ENCODE measurements at places on chromosomes 2 and 18.

GRCh38 chr2:173705656-173706055, 259.5 kb downstream of the SP3 start:
- no peak for DNase-seq

DNA sequence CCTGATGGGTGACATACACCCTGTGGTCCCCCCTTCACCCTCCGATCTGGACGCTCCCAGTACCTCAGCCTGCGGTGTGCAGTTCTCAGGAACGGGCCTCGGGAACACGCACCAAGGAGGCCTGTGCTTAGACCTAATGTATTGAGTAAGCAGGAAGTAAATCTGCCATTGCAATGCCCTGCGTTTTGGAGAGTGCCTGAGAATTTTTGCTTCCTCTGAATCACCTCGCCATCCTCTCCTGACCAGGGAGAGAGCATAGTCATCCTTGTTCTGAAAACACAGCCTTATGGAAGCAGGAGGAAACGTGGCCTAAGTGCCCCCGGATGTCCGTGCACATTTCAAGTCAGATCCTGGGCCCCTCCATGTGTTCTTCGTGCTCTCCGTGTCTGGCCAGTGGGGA, 272.2 kb downstream of the NDUFA10 start:
- DNase-seq = no peak

DNA sequence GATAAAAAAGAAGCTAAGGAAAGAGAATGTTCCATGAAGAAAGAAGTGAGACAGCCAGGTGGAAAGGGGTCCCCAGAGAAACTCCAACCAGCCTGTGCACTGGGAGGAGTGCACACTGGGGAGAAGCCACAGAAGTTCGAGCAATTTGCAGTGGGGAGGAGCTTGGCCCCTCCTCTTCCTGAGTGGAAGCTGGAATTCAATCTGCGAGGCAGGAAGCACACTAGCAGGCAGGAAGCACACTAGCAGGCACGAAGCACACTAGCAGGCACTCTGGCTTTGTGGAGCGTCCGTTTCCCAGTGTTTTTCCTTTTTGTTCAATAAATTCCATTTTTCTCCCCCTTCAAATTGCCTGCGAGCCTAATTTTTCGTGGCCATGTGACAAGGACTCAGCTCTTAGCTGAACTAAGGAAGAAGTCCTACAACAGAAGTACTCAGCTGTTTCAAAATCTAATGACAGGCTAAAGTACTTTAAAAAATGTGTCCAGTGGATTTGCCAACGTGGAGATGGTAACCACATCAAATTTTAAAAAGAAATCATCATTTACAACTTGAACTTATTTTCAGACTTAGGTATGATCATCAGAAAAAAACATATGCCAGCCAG, 21.4 kb upstream of the SPIRE1 start:
- DNase-seq = no peak

- DNase-seq = no peak
Observed at GRCh38 chr2:101415220-101415619, 27.9 kb upstream of the CREG2 start.

GRCh38 chr2:224883700-224884099, 158.6 kb downstream of the DOCK10 start:
- DNase-seq = no peak

GRCh38 chr2:185291035-185291647, 447.5 kb upstream of the FSIP2 start:
- DNase-seq = peak; percentile 37

DNA sequence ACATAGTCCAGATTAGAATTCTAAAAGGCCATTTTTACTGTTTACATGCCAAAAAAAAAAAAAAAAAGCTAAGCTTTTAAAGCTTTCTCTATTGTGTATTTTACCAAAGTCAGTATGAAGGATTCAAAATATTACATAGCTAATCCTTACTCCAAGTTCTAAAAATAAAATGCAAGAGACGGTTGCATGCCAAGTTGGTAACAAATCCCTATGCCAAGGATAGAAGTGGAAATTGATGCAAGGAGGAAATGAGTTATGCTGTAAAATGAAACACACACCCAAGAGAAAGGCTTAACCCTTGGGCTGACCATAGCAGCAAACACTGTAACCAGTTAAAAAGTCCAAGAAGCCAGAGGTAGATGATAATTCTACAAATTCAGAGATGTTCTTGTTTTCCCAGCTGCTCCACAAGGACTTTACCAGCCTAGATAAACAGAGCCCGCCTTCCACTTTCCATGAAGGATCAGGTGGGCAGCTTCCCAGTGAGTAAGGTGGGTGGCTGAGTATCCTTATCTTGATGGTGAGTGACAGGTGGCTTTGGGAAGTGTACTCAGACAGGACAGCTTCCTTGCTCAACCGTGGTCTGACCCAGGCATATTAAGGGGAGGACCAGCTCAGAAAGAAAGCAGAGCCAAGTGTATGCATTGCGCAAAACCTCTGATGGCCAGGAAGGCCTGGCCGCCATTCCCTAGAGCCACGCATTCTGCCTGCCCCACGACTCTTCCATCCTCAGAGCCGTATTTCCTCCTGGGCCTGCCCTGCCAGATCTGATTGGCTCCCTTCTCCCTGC, 34.4 kb downstream of the ATP8B1 start:
- no peak for DNase-seq

GRCh38 chr2:201952187-201952586, 81.5 kb upstream of the FZD7 start:
- no peak for DNase-seq

DNA sequence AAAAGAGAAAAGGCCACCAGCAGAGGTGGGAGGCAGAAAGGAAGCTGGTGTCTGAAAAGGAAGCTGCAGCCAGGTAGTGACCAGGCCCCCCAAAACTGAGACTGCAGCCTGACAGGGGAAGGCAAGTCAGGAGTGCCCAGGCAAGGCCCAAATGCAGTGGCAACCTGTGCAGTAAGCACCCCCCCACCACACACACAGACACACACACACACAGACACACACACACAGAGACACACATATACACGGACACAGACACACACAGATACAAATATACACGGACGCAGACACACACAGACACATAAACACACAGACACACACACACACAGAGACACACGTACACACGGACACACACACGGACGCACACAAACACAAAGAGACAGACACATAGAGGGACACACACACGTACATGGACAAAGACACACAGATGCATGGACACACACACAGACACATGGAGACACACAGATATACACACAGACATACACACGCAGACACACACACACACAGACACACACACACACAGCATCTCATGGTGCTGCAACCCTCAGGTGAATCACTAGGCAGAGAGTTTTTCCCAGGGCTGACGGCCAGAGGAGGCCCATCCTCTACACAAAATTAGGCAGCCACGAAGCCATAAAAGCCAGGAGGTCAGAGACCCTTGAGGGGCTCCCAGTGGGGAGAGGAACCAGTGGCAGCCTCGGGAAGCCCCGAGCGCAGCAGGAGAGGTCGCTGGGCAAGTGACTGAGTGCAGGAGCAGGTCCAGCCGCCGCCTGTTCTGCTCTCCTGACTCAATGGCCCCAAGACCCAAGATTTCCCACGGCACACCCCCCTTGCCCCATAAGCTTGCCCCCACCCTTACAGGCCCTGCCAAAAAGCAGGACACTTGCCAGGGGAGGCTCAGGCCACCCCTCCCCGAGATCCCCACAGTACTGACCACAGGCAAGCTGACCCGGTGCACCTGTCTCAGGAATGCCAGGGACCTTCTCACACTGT, 6.3 kb downstream of the SDC1 start:
- DNase-seq = no peak

- no peak for DNase-seq
Observed at GRCh38 chr2:164473021-164473420, 148.3 kb downstream of the GRB14 start.

DNA sequence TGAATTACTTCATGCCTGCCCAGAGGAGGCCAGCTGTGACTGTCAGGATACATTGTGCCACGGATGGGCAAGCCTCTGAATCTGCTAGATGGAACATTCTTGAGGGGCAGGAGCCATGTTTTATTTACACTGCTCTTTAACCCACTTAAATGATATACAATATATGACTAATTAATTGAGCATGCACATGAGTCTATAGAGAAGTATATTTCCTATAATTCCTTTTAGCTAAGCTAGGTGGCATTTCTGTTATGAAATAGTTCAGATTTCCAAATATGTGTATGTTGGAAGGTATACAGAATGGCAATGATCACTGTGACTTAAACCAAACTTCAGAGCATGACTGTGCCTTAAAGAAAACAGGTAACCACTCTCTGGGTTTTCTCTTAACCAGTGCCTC, 131.7 kb downstream of the RAB3GAP1 start:
- DNase-seq = no peak

DNA sequence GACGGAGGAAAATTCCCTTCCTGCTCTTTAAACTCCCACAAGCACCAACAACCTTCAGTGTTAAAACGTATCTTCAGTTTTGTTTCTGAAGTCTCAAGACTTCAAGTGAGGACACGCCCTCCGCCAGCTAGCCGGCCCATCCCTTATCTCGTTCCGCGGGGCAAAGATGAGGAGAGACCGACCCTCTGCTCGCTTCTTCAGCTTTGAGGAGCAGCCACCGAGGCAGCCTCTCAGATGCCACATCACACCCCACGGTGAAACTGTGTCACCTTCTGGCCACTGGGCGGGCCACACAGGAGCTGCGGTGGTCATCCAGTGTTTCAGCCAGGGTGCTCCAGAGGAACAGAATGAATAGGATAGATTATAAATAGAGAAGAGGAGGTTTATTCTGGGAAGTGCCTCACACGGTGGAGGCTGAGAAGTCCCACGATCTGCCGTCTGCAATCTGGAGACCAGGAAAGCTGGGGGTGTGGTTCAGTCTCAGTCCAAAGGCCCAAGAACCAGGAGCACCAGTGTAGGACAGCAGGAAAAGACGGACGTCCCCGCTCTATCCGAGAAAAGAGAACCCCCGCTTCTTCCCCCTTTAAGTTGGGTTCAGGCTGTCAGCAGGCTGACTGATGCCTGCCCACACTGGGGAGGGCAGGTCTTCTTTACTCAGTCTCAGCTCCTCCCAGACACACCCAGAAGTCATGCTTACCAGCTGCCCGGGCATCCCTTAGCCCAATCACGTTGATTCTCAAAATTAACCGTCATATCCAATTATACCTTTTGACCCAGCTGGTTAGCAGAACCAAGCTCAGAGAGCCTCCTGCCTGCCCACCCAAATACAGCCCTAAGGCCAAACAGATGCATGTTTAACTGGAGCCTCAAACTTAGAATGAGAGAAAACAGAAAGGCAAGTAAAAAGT, 399.7 kb upstream of the ID2 start:
- no peak for DNase-seq

DNA sequence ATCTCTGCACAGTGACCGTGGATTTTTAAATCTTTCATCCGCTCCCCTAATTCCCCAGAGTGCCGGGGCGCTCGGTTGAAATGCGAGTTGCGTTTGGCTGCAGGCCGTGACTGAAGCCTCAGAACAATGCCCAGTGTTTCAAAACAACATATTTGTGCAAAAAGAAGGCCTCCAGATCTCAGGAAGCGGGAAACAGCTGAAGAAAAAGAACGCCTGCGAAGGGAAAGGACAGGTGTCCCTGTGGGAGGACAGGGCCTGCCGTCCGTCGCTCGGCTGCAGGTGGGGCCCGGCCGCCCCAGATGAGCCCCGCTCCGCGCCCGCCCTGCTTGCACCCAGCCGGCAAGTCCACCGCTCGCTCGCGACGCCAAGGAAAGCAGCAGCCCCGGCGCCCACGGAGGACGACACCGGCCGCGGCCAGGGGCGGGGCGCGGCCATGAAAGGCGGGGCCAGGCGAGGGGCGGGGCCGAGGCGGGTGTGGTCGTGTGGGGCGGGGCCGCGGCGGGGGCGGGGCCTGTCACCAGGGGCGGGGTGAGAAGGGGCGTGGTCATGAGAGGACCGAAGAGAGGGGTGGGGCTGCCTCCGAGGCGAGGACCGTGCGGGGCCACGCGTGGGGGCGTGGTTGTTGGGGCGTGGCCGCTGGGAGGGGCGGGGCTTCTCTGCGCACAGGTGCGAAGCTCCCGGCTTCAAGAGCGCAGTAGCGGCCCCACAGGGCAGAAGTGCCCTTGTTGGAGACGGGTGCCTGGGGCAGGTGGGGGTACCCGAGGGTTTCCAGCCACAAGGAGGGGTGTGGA, 17.6 kb upstream of the BOK start:
- DNase-seq = peak; percentile 47

GRCh38 chr2:23335550-23335949, 49.4 kb upstream of the KLHL29 start:
- DNase-seq = no peak

DNA sequence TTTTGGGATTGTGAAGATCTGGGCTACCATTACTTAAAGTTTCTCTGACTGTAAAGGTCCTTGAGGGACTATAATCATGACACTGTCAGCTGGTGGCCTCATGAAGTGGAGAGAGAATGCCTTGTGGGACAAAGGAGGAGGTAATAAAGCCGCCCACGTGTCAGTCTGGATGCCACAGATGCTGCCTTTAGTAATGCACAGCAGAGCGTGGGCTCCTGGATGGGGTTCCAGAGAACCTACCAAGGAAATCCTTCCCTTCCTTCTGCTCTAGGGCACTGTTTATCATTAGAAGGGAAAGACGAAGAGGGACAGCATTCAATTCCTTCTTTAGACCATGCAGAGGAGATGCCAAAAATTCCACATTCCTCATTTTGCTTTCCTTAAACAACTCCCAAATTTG, 63.5 kb downstream of the COL5A2 start:
- DNase-seq = no peak

DNA sequence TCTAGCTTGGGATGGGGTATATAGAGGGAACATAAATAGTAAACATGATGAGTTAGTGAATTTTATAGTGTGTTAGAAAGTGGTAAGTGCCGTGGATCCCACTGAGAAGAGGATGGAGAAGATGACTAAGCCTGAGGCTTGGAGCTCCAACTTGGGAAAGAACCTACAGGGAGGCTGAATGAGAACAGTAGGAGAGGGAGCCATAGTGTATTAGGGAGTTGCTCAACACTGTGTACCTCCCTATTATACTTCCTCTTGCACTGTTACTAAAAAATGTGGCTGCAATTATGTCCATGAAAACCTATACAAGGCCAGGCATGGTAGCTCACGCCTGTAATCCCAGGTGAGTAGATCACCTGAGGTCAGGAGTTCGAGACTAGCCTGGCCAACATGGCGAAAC, 2.9 kb upstream of the SLC19A3 start:
- no peak for DNase-seq

DNA sequence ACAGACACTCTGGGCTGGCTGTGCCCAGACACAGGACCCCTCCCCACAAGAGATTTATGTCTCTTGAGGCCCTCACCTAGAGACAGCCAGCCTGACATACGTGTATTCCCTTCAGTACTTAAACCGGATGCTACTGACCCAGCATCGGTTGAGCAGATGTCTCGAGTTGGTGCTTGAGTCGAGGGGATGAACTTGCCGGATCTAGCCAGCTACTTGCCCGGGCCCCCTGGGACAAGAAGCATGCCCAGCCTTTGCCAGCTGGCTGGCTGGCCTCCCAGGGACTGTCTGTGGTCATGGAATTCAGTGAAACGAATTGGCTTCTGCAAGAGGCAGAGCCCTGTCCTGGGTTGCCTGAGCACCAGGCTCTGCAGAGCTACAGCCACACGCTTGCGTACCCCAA, 36.0 kb downstream of the DNMT3A start:
- no peak for DNase-seq

GRCh38 chr18:44943311-44943881, 262.7 kb downstream of the SETBP1 start:
- DNase-seq = peak; percentile 57

- DNase-seq = no peak
Observed at GRCh38 chr18:48834413-48835031, 116.2 kb downstream of the SMAD7 start.

Measured in iPS DF 6.9 (cell line).